ENCODE measurements at places on chromosomes 1 and 21. TPM values are rescaled to one million over a fixed set of nuclear protein-coding genes. Genes with fewer than 3 reads are reported as not detected.

HPCA gene
- not detected for total RNA-seq

LAD1 gene
- not detected for total RNA-seq

LAMC2 gene
- under 0.01 TPM for total RNA-seq

RAD54L gene
- 3.0 TPM for total RNA-seq

HSF2BP gene
- under 0.01 TPM for total RNA-seq

COL8A2 gene
- total RNA-seq, result 0.81 TPM

SLAMF9 gene
- under 0.01 TPM for total RNA-seq

PLA2G4A gene
- 6.5 TPM for total RNA-seq
